WTC11 (cell line): ENCODE measurements at places on chromosomes 6 and 20. TPM values are rescaled to one million over a fixed set of nuclear protein-coding genes. Genes with fewer than 3 reads are reported as not detected.
A peak's percentile ranks its signal among the peaks of the same experiment; 100 is the strongest.

POU5F1 gene
- total RNA-seq = 2,735 to 3,160 TPM (median 3,135 TPM) in 3 replicates

NRSN1 gene
- not detected in 3 replicates for total RNA-seq

UST gene
- total RNA-seq = 32.1 to 33.8 TPM (median 33.8 TPM) in 3 replicates

GPLD1 gene
- total RNA-seq = 5.7 to 8.4 TPM (median 6.3 TPM) in 3 replicates

C4B gene
- total RNA-seq = 3.7 to 5.1 TPM (median 5.0 TPM) in 3 replicates

DNA sequence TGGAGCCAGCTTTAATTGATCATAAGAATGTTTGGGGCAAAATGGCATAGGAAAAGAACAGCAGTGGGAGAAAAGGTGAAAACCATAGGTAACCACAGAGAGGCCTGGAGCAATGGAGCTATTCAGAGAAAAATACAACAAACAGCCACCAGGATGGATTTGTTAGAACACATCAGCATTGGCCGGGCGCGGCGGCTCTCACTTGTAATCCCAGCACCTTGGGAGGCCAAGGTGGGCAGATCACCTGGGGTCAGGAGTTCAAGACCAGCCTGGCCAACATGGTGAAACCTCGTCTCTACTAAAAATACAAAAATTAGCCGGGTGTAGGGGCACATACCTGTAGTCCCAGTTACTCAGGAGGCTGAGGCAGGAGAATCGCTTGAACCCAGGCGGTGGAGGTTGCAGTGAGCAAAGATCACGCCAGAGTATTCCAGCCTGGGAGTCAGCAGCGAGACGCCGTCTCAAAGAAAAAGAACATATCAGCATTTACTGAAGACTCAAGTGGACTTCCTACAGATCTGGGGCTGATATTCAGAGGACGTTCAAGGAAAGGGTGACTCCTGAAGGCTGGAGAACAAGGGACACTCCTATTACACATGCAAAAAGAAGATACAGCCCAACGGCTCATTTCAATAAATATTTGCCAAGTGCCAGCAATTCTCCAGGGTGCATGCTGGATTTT, 20.2 kb downstream of the SNHG17 start:
- DNase-seq = peak; percentile 9

DNA sequence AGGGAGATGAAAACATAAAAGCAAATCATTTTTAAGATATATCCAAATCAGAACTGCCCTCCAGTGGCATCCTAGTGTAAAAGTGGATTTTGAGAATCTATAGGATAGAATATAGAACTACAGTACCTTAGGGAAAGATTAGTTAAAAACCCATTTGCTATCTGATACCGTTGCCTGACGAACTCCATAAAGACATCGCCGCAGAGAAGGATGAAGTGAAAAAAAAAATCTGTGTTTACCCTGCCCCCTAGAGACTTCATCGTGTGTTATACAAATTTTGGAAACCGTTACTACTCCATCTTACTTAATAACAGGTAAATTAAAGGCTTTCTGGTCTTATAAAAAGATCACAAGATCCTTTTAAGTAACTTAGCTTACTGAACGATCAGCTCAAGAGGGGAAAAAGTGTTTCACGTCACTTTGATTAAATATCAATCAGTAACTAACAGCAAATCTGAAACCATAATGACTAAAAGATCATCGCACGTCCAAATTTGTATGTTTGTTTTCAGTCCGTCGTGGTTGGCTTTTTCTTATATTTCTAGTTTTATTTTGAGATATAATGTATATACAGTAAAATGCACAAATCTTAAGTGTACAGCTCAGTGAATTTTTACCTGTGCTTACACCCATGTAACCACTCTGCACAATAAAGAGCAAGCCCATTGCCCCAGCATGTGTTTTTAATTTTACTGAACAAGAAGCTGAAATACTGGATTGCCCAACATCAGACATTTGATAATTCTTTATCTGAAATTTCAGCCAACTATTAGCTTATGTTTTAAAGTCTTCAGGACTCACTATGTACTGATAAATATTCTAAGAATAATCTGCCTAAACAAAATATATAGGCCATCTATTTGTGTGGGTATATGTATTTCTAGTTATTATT, 881 bp upstream of the MCM3 start:
- DNase-seq = no peak

GRCh38 chr6:111837641-111838500, 35.4 kb downstream of the FYN start:
- no peak for DNase-seq

GRCh38 chr6:138882369-138883017, 86.6 kb downstream of the ECT2L start:
- DNase-seq = no peak

GRCh38 chr6:38459291-38459690, 180.4 kb downstream of the BTBD9 start:
- DNase-seq = no peak

DNA sequence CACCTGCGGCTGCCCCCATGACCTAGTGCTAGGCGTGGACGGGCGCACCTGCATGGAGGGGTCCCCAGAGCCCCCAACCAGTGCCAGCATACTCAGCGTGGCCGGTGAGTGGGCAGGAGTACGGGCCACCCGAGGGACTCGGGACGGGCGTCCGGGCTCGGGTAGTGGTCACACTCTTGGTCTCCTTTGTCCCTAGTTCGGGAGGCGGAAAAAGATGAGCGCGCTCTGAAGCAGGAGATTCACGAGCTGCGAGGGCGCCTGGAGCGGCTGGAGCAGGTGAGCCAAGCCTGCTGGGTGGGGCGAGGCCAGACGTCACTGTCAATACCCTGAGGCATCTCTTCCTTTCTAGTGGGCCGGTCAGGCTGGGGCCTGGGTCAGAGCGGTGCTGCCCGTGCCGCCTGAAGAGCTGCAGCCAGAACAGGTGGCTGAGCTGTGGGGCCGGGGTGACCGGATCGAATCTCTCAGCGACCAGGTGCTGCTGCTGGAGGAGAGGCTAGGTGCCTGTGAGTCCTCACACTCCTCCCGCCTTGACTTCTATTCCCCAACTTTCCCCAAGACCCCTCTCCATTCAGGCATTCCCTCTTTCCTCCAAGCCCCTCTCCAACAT, 2.9 kb downstream of the EGFL8 start:
- no peak for DNase-seq

GRCh38 chr6:107458672-107459282, 587 bp downstream of the PDSS2 start:
- peak; percentile 32 for DNase-seq

GRCh38 chr6:151069641-151070040, 170.1 kb upstream of the AKAP12 start:
- DNase-seq = no peak

GRCh38 chr6:143845033-143845432, 1.9 kb downstream of the LTV1 start:
- DNase-seq = no peak

DNA sequence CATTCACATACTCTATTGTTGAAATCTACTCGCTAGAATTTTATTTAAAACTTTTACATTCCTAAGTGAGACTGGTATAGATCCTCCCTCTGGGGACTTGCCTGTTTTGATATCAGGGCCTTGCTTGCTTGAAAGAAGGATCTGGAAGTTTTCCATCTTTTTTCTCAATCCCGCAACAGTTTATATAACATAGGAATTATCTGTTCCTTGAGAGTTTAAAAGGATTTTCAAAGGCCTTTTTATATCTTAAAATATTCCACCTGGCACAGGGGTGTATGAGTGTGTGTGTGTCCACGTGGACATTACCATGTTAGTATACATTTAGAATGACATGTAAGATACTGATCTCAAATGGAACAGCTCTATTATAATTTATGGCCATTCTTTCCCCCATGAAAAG, 96.3 kb downstream of the TRERF1 start:
- no peak for DNase-seq

GRCh38 chr6:141203902-141204575, 928.7 kb upstream of the GJE1 start:
- DNase-seq = no peak

GRCh38 chr20:1868856-1869255, 26.4 kb upstream of the SIRPA start:
- DNase-seq = no peak

DNA sequence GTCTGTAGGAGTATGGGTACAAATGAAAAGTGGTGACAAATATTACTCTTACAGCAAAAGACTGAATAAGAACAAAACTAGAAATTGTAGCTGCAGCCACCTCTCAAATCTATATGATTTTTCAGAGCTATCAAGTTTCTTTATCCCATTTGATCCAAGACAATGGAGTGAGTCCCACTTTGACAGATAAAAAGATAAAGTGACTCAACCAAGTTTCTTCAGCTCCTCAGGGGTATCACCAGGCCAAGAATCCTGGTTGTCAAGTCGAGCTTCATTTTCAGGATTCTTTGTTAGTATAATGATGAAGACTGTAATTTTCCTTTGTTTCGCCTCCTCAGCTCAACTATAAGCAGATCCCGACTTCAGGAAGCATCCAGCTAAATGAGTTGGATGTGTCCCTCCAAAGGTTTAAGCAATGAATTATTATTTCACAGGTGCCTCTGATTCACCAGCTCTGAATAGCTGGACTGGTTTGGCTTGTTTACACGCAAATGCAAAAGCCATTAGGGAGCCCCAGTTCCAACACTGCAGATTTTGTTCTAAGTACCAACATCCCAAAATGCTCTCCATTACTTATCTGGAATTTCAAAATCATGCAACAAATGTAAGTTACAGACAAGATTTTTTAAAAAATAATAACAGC, 238.9 kb downstream of the MAFB start:
- DNase-seq = no peak

DNA sequence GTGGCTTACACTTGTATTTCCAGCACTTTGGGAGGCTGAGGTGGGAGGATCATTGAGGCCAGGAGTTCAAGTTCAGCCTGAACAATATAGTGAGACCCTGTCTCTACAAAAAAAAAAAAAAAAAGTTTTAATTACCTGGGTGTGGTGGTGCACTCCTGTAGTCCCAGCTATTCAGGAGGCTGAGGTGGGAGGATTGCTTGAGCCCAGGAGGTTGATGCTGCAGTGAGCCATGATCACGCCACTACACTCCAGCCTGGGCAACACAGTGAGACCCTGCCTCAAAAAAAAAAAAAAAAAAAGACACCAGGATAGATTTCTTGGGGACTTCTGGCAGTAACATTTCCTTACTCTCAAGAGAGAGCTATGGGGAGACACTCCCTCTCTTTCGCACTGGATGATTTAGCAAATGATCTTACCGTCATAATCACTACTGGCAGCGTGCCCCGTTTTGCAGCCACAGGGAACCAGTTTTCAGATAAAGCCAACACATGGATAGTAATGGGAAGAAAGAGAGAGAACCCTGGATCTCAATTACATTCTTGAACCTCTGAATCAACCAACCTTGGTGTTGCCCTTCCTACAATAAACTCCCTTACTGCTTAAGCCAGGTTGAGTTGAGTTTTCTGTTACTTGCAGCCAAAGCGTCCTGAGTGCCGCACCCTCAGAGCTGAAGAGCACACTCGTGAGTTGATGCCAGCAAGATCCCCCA, 18.1 kb upstream of the PTPN1 start:
- no peak for DNase-seq

DNA sequence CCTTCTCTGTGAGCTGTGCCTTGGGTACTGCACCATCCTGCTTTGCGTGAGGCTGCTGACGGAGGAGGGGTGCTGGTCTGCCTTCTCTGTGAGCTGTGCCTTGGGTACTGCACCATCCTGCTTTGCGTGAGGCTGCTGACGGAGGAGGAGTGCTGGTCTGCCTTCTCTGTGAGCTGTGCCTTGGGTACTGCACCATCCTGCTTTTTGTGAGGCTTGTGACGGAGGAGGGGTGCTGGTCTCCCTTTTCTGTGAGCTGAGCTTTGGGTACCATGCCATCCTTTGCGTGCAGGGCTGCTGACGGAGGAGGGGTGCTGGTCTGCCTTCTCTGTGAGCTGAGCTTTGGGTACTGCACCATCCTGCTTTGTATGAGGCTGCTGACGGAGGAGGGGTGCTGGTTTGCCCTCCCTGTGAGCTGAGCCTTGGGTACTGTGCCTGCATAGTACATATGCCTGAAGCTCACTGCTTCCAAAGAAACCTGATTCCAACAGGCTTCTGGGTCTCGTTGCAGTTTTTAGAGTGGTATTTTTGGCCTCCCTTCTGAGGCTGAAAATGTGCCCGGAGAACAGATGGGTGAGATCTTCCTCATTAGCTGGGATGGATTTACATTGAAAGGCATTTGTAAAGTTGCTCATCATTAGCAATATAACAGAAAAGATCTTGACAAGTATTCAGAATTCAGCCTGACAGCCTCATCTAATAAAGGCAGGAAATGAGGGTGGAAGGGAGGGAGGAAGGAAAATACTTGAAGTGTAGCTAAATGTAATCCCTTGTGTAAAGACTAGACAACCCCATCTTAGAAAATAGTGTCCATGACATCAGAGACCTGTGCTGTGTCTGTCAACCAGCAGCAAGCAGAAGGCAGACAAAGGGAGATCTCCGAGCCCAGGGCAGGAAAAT, 46.8 kb upstream of the UNC93A start:
- no peak for DNase-seq

DNA sequence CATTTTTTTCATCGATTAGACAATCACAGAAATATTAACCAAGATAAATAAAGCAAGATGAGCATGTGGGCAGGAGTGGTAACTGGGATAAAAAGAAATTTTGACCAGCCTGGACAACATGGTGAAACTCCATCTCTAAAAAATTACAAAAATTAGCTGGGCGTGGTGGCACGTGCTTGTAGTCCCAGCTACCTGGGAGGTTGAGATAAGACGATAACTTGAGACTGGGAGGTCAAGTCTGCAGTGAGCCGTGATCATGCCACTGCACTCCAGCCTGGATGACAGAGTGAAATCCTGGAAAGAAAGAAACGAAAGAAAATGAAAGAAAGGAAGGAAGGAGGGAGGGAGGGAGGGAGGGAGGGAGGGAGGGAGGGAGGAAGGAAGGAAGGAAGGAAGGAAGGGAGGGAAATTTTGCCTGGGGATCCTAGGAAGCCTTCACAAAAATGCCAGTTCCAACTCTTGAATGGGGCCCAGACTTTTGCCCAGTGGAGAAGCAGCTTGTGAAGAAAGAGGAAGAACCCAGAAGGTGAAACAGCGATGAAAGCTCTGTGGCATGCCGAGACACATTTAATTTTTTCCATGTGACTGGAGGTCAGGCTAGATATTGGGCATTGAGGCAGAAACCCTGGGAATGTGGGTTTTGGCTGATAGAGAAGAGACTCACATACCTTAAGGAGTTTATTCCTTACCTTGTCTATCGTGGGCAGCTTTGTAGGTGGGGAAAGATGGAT, 20.3 kb downstream of the CCDC170 start:
- DNase-seq = no peak

- no peak for DNase-seq
These were observed 3.3 kb upstream of the TAAR5 start for GRCh38 chr6:132592855-132593254.

GRCh38 chr20:12217382-12217781, 299.7 kb downstream of the BTBD3 start:
- no peak for DNase-seq

DNA sequence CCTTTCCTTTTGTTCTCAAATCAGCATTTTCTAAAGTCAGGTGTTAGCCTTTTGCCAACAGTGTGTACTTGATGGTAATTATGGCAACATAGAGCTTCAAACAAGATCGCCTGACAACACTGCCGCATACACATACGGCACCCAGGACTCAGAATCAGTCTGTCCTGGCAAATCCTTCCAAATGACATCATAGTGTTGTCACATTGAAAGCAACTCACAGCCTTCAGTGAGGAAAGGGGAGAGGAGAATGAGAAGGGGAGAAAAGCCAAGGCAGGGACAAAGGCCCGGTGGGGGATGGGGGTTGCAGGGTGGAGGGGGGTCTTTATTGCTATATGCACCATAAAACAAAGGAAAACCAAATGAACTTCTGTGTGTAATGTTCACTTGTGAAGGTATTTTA, 65.7 kb upstream of the PTGIS start:
- no peak for DNase-seq
